ENCODE measurements at places on chromosomes 7 and 10.
A peak's percentile ranks its signal among the peaks of the same experiment; 100 is the strongest.

GRCh38 chr10:110786172-110786571 lies 85.6 kb upstream of the PDCD4 start:
- no peak for DNase-seq

- no peak for DNase-seq
These were observed 9.8 kb downstream of the DHX32 start for GRCh38 chr10:125871338-125871737.

- no peak for DNase-seq
These were observed 190.1 kb downstream of the PRPF18 start for GRCh38 chr10:13776861-13777311.

DNA sequence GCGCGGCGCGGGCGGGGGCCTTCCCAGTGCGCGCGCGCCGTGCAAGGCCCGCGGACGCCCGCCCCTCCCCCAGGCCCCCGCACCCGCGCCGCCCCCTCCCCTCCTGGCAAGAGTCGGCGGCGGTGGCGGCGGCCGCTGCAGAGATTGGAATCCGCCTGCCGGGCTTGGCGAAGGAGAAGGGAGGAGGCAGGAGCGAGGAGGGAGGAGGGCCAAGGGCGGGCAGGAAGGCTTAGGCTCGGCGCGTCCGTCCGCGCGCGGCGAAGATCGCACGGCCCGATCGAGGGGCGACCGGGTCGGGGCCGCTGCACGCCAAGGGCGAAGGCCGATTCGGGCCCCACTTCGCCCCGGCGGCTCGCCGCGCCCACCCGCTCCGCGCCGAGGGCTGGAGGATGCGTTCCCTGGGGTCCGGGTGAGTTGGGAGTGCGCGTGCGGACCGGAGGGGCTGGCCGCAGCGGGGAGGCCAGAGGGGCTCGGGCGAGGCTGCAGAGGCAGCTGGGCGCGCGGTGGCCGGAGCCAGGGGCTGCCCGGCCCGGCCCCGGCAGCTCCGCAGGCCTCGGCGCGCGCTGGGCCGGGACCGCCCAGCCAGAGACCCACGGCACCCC lies at the start of gene BMPR1A:
Gene BMPR1A (plus strand): TSS at position 109 of the 602 bp plus-strand sequence. CDS start 119,400 bp downstream, outside the sequence.
- peak; percentile 86 for DNase-seq

DNA sequence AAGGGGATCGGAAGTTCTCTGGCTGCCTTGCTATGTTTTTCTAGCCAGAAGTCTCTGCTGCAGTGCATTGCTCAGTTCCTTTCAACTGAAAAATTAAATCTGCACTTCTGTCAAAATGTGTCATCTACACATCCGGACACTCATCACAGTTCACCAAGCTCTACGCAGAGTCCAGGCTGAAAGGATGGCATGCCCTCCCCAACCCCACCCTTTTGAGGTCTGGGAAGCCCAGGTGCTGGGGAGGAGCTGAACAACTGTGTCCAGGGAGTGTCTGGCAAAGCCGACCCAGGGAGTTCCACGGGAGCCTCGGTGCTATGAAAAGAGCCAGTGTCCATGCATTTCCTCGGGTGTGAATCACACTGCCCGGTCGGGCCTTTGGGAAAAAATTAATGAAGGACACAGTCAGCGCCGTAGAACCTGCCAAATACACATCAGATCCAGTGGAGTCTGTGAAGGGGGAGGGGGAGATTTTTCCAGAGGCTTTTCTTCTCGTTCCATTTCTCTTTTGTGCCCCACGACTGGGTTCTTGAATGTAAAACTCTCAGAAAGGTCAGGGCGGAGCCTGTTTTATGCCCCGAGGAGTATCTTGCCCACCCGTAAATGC lies 757 bp upstream of the PALS2 start:
- no peak for DNase-seq

- peak; percentile 60 for DNase-seq
These were observed at the start of gene OPTN for GRCh38 chr10:13099666-13100348. Gene OPTN (plus strand): TSS chr10:13100163. CDS start chr10:13109123, 8,960 bp downstream.

GRCh38 chr10:71285180-71285545 lies 33.9 kb upstream of the SLC29A3 start:
- no peak for DNase-seq

- no peak for DNase-seq
These were observed 199.7 kb upstream of the FRMD4A start for GRCh38 chr10:14530465-14530864.

- no peak for DNase-seq
These were observed 17.8 kb upstream of the PLEKHS1 start for GRCh38 chr10:113733635-113734034.

- no peak for DNase-seq
These were observed at the start of gene PLAU for GRCh38 chr10:73910764-73911552. Gene PLAU (plus strand): TSS chr10:73911132. CDS start chr10:73911556, 424 bp downstream.

DNA sequence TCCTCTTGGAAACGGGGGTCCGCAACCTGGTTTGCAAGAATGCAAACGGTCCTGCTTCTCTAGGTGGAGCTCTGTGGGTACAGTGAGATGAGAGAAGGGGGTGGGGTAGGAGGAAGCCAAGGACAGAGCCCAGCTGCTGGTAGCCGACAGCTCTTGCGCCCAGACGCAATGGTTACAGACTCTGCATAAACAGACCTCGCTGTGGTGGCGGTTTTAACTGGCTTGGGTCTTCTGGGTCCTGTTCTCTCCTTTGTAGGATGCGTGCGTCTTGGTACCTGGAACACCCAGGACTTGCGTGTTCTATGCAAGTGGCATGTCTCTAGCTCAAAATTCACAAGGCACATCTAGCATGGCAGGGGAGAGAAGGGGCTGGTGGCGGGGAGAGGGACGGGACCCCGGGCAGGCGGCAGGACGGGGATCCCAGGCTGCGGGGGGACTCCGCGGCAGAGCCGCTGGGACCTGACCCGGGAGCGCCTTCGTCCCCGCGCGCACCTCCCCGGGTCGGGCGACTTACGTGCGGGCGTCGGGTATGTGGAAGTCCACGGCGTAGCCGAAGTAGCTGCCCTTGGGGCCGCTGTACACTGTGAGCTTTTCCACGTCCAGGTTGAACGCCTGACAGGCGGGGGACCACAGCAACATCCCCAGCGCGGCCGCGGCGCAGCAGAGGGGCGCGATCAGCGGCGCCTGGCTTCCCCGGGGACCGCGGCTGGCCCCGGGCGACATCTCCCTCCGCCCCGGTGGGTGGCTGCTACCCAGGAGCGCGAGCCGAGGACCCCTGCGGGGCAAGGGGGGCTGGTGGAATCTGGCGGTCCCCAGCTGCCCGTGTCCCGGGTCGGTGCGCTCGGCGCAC lies 448 bp downstream of the ITGA8 start:
- DNase-seq, result peak; percentile 45

DNA sequence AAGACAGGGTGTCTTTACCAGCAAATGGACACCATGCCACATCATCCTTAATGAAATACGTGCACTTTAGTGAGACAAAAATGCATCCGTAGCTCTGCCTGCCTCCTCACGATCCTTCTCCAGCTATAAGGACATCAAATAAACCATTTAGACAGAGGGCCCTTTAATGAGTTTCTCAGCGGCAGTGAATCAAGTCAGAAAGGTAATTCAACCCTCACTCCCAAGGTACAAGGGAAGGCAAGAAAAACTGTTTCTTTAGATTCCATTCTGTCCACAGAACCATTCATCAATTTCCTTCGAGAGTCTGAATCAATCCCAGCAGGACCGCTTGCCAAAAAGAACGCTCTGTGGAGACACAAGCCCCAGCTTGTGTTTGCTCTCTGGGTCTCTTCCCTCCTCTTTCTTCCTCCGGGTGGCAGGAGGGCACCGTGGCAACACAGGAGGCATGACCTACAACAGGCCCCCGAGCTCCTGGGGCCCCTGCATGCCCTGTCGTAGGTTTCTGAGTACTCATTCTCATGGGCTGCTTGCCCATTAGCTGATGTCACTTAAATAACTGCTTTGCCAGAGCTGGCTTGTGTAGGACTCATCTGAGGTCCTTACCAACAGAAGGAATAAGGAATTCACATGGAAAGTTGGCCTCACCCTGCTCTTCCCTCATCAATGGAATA lies 297.8 kb upstream of the PRKCQ start:
- DNase-seq, result no peak

DNA sequence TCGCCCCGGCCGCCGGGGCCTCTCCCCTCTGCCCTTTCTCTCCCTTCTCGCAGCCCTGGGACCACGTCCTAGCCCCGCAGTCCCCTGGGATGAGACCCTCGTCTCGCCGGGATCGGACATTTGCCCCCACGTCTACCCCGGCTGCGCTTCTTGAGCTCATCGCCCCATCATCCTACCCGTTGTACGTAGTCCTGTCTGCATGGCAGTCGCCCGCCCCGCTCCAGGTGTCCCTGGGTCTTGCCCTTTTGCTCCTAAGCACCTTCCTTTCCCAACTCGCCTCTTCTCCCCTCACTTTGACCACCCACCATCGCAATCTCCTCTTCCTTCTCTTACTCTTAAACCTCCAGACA lies 582 bp downstream of the TPST1 start:
- no peak for DNase-seq
